IMR-90 (cell line): ENCODE measurements at places on chromosomes 12 and 14.

- DNase-seq: peak; percentile 35
These were observed 7.0 kb downstream of the VCPKMT start for GRCh38 chr14:50109342-50109741.

DNA sequence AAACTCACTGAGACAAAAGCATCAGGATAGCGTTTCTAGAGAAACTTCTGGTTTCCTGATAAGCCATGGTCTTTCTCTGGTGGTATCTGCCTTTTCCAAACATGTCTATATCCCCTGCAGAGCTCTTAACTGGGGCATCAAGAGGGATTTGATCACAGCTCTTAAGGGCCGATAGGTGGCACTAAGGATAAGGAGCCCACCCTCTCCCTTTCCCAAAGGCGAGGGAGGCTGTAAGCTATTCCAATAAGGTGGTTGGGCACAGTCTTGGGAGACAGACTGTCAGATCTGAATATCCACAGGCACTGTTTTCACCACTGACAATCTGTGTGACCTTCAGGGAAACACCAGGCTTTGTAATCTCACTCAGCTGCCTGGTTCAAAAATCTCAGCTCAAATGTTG, 206.0 kb downstream of the ADGRD1 start:
- DNase-seq: no peak

- DNase-seq: no peak
These were observed 1304.9 kb downstream of the TMEM121 start for GRCh38 chr14:106831322-106831720.

DNA sequence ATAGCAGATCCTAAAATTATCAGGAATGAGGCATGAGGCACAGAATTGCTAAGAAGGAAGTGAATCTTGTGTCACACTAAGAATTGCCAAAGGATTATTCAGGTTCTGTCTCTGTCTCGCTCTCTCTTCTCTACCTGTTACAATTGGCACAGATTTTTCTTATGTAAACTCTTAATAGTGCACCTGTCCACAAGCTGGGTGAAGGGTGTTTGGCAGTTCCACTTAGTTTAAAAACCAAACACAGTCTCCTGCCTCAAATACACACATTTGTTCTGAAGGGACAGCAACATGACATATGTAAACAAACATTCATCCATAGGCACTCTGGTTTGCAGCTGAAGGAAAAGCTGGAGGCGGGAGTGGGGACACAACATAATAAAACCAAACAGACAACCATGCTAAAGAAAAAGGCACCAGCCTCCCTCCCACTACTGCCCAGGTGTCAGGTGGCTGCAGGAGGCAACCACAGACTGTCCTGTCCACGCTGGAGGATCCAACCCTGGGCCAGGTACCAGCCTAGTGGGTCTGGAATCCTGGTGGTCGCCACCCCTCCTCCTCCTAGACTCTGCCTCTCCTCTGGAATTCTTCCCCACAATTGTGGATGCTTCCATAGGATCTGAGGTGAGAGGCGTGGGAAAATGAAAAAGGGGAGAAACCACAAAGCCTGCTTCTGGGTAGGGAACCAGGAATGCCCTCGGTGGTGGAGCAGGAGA, 81.2 kb downstream of the TMEM260 start:
- no peak for DNase-seq

GRCh38 chr14:49512147-49512551, 74.0 kb downstream of the RPS29 start:
- peak; percentile 79 for DNase-seq

GRCh38 chr12:20289520-20289919, 78.8 kb upstream of the PDE3A start:
- DNase-seq: no peak

DNA sequence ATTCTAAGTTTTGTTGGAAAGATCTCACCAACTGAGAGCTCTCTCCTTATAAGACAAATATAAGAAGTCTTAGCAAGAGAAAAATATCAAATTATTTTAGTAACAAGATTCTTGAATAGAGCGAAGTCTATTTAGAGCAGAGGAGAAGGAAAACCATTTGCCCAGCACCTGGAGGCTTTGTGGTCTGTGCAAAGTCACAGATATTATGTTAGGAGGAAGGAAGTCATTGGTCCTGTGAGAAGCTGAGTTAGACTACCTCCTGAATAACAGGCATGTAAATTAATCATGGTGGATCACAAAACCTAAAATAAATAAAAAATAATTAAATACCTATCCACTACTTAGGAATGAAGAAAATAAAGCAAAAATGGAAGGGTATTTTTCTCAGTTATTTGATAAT, 38.4 kb upstream of the ATXN7L3B start:
- no peak for DNase-seq

- DNase-seq: peak; percentile 13
These were observed 299.0 kb downstream of the CCDC91 start for GRCh38 chr12:28489246-28489645.

GRCh38 chr12:84803661-84804060, 108.9 kb downstream of the SLC6A15 start:
- DNase-seq: no peak

DNA sequence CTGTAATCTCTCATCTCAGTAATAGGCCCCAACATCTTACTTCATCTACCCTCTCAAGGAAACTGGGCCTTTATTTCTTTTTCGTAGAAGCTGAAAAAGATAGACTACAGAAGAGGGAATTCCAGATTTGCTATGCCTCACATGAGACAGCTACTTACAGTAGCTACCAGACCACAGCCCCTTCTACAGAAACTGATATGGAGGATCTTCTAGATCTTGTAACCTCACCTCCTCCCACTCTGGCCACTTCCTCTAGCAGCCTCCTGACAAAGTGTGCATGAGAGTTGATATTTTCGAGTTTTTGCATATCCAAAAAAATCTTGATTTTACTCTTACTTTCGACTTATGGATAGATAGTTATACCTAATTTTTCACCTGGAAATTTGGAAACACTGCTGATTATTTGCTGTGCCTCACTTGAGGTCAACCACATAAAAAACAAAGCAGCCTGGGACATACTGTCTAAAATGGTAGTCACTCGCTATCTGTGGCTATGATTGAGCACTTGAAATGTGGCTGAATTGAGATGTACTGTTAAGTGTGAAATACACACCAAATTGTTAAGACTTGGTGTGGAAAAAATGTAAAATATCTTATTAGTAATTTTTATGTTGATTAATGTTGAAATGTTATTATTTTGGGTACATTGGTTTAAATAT, 86.3 kb upstream of the NID2 start:
- no peak for DNase-seq

- DNase-seq: no peak
These were observed 39.8 kb downstream of the TMPRSS12 start for GRCh38 chr12:50882563-50882962.

- peak; percentile 93 for DNase-seq
These were observed 420.8 kb downstream of the CCDC91 start for GRCh38 chr12:28611115-28611435.

- no peak for DNase-seq
These were observed 42.9 kb upstream of the ANKS1B start for GRCh38 chr12:100027671-100028070.

DNA sequence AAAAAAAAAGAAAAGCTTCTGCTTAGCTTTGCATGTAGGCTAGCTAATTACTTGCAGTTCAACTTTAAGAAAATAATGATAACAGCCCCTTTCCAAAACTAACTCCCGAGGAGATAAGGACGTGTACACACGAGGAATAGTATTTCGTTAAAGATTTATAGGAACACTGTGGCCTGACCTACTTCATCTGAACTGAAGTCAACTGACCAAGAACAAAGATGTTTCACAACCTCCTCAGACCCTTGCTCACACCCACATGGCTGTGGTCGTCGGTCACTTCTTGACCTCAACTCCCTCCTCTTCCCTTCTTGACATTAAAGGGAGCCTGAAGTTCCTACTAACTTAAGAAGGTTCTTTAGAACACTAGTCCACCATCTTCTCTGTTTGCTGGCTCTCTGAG, 25.3 kb upstream of the FAM181A start:
- DNase-seq: no peak

GRCh38 chr12:89373763-89374572, 21.7 kb upstream of the DUSP6 start:
- DNase-seq: peak; percentile 90

- DNase-seq: no peak
These were observed 460.7 kb upstream of the ATXN7L3B start for GRCh38 chr12:74076918-74077317.

DNA sequence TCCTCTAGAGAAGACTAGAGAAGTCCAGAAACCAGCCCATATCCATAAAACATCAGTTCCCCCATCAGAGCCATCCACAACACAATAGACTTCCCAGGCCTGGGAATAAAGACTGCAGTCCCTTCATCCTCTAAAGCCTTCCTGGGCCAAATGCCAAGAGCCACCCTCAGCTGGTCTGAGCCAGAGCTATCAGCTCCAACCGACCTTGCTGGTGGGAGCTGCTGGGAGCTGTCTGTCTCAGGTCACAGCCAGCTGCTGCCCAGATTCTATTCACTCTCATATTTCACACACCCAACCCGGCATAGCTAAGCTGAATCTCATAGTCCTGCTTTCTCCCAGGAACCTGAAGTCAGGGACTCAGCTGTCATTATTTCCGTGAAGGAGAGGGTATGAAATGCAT, 10.9 kb upstream of the TFCP2 start:
- DNase-seq: peak; percentile 67

DNA sequence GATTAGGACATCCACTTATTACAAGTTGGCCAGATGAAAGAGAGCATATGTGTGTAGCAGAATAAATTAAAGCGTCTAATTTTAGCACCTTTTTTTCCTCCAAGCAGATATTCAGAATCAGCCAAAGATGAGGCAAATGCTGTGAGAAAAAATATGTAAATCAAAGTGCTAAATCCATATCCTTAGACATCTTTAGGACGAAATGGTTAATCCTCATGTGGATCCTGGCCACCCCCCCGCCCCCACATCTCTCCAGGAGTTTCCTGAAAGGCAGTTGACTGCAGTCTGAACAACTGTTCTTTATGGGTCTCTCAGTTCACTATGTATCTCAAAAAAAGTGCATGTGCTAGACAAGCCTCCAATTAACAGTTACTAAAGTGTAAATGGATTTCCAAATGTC, 1768.1 kb upstream of the SEL1L start:
- no peak for DNase-seq

DNA sequence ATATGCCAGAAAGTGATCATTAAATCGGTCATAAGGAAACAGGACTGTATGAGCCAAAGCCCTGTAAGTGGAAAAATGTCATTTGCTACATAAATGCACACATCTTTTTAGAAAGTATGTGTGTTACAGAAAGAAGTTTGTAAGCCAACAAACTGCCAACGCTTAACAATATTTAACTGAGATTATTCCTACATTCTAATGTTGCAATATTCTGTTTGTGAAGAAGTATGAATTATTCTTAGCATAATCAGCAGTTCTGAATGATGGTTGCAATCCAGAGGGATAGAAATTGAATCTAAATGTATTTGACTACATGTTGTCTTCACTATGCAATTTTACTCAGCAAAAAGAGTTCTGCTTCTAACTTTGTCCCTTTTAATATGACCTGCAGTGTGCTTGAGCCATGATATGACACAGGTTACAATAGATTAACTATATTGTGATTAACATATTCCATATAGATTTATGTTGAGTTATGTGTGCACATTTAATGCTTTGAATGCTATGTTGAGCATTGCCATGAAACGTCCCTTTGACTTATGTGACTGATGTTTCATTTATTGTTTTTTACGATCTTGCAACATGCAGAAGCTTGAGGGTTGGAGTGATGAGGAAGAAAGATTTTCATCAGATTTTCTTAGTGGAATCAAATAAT, 66.8 kb upstream of the PTPRQ start:
- no peak for DNase-seq

GRCh38 chr14:105398726-105399465, 558 bp downstream of the TEX22 start:
- peak; percentile 11 for DNase-seq

GRCh38 chr14:68664225-68664681, 128.6 kb downstream of the ZFP36L1 start:
- peak; percentile 12 for DNase-seq

GRCh38 chr14:65198346-65198745, 96.0 kb upstream of the MAX start:
- no peak for DNase-seq

DNA sequence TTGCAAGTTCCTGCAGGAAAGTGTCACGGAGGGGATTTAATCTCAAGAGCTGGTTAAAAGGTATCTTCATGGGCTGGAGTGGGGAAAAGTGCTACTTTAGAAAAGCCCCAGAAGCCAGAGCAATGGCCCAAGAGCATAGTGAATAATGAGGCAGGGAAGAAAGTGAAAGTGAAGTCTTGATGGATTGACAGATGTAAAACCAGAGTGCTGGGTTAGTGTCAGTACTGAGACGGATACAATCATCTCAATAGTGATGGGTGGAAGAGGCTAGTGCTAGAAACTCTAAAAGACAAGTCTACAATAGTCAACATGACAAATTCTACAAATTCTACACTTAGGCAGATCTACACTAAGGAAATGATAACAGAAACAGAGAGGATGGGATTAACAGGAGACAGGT, 68.1 kb downstream of the CIT start:
- DNase-seq: no peak

DNA sequence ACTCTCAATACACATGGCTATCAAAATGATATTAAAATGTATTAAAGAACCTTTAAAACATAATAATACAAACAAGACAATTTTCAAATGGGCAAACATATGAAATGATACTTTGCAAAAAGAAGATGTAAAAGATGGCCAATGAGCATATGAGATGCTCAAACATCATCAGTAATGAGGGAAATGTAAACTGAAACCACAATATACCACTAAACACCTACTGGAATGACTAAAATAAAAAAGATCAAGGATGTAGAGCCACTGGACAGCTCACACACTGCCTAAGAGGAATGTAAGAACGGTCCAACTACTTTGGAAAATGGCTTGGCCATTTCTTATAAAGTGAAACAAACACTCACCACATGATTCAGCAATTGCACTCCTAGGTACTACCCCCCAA, 97.2 kb upstream of the BBS10 start:
- DNase-seq: peak; percentile 21

GRCh38 chr12:54572881-54573280, 15.6 kb downstream of the PPP1R1A start:
- no peak for DNase-seq

DNA sequence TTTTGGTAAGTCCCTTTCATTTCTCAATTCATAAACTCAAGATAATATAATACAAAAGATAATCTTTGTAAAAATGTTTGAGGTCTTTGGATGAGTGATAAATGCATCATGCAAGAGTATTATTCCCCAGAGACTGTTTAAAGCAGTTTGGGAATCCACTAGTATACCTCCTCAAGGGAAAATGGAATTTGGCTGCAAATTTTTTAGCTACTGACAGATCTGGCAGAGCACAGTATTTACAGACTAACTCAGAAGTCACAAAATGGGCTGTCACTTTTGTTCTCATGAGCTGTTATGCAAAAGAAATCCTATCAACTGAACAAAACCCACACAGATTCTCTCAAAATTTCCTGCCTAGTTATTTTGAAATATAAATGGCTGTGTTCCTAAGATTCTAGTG, 9.9 kb downstream of the SPIC start:
- no peak for DNase-seq

GRCh38 chr14:51093371-51094281, 1.3 kb downstream of the TRIM9 start:
- DNase-seq: no peak
